ENCODE measurements at places on chromosomes 7 and 10.

- DNase-seq: no peak
Observed at GRCh38 chr10:111646021-111646420, 537.5 kb downstream of the GPAM start.

- no peak for DNase-seq
Observed at GRCh38 chr10:107437921-107438320, 273.4 kb upstream of the SORCS1 start.

- no peak for DNase-seq
Observed at GRCh38 chr7:40644454-40645188, 509.8 kb downstream of the SUGCT start.

DNA sequence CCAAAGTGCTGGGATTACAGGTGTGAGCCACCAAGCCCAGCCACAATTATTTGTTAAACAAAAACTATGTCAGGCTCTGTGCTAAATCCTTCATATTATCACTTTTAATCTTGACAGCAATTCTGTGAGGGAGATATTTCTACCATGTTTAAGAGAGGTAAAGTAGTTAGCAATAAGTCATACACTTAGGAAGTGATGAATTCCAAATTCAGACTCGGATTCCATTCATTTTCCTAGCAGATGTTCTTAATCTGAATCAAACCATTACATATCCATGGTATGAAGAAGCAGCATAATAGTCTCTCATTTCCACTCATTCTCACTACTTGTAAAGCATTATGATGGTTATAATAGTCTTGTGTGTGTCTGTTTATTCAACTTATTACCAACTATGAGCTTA lies 2.9 kb upstream of the CD36 start:
- no peak for DNase-seq

GRCh38 chr7:115306586-115306985 lies 384.7 kb downstream of the MDFIC start:
- DNase-seq: no peak

- no peak for DNase-seq
Observed at GRCh38 chr7:142908921-142909890, 23.7 kb upstream of the TRPV6 start.

DNA sequence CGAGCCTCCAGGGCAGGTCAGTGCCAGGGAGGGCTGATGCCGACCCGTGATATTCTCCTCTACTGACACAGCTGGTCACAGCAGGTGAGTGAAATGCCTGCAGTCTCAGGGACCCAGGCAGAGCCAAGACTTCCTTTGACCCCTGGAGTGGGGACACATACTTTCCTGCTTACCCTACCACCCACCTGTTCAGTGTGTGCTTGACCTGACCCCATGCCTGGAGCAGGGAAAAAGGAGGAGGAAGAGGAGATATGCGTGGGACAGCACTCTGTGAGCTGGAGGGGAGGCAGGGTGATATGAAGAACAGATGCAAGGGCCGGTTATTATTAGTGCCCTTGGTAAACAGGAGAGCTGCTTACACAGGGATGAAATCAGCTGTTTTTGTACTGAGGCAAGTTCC lies 40.8 kb upstream of the WIPF3 start:
- DNase-seq: no peak

- DNase-seq: no peak
Observed at GRCh38 chr10:36882781-36883180, 242.6 kb upstream of the ANKRD30A start.

DNA sequence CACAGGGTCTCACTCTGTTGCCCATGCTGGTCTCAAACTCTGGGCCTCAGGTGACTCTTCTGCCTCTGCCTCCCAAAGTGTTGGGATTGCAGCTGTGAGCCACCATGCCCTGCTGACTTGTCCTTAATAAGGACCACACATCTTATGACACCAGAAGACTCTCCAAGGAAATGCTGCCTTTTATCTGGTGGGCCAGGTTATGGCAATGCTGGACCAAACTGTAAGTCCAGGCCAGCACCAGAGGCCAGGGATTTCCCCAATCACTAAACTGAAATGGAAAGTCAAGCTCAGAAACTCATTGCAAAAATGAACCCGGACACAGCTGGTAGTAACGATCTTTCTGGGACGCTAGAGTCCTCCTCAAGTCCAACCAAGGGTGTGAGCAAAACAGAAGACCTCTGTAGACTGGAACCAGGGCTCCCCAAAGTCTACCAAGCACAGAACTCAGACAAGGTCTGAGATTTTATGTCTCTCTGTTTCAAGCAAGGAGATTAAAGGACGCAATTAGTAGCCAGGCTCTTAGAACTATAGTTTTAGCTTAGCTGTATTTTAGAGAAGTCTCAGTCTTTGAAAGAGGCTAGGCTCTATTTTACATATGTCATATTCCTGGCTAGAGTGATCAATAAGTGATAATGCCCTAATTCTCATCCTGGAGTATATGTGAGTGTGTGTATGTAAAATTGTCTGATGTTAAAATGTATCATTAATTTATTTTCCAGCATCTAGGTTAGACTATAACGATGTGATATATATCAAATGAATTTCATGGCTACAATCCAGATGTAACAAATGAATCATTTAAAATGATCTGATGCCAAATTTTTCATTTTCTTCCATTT lies 74.0 kb upstream of the ITGB1 start:
- DNase-seq: no peak

- DNase-seq: no peak
Observed at GRCh38 chr10:117002206-117002605, 2.8 kb downstream of the SHTN1 start.

DNA sequence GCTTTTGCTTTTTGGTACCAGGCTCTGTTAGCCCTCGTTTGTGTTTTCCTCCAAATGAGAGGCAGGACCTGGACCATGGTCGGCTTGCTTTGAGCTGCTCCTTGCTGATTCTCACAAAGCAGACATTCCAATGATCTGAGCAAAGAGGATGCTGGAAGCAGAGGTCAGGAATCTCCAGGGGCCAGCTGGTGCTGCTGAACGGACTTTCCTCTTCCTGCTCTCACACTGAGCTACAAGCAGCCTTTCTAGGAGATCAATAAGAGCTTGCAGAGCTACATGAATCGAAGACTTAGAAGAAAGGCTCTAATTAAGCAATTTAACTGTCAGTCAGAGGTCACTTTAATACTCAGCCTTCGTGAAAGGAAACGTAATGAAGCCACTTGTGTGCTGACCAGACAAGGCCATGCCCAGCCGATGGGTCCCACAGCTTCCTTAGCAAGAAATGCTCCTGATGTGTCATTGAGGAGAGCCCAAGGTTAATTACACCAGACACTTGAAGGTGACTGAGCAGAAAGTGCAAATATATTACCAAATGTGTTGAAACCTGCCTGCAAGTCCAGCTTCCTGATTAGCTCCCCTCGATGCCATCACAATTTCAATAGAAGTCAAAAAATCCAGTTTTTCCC lies 151.3 kb upstream of the RSU1 start:
- no peak for DNase-seq

DNA sequence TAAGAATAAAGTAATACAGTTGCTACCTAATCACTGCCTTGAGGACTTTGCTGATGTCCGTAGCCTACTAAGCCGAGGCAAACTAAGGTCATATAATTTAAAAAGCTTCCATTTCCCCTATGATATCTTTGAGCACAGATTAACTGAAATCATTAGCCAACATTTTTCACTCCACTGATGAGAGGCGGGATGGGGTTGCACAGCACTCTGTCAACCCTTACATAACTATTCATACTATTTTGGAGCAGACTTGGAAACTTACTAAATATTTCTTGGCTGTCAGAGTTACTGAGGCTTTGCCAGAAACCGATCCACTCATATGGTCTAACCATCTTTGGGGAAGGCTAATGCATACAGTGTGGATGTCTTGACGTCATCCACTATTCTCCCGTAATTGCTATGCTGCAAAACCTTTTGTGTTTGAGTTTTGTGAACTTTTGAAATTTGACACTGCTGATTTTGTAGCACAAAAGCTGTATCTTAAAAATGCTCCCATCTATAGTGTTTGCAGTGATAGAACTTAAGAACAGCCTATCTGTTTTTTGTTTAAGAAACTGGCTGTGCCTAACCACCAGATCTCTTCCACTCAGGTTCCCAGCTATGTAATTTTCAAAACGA lies 248.7 kb downstream of the TSPAN12 start:
- no peak for DNase-seq

GRCh38 chr10:104040862-104041789 lies 44.6 kb downstream of the COL17A1 start:
- no peak for DNase-seq

GRCh38 chr7:53602817-53603418 lies 567.5 kb downstream of the POM121L12 start:
- no peak for DNase-seq

DNA sequence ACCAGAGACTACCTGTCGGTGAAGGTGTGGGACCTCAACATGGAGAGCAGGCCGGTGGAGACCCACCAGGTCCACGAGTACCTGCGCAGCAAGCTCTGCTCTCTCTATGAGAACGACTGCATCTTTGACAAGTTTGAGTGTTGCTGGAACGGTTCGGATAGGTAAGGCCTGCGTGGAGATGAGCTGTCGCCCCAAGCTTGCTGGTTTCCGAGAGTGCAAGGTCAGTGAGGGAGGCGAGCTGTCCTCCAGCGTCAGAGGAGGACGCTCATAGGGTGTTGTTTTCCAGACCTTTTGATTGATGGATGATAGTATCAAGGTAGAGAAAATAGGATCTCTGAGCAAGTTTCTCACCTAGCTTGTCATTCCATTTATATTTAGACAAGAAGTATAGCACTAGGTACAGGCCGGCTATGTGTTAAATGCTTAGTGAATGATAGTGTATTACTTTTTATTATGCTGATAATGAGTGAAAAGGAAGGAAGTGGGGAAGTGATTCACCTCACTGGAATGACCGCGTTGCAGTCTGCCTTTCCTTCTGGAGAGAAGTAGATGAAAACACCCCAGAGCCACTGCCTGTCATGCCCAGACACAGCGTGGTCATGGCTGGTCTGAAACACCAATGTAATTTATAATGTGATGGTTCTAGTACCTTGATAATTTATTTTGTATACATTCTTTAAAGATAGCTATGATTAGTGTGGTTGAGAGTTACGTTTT lies 33.9 kb downstream of the BNIP3 start:
- no peak for DNase-seq

DNA sequence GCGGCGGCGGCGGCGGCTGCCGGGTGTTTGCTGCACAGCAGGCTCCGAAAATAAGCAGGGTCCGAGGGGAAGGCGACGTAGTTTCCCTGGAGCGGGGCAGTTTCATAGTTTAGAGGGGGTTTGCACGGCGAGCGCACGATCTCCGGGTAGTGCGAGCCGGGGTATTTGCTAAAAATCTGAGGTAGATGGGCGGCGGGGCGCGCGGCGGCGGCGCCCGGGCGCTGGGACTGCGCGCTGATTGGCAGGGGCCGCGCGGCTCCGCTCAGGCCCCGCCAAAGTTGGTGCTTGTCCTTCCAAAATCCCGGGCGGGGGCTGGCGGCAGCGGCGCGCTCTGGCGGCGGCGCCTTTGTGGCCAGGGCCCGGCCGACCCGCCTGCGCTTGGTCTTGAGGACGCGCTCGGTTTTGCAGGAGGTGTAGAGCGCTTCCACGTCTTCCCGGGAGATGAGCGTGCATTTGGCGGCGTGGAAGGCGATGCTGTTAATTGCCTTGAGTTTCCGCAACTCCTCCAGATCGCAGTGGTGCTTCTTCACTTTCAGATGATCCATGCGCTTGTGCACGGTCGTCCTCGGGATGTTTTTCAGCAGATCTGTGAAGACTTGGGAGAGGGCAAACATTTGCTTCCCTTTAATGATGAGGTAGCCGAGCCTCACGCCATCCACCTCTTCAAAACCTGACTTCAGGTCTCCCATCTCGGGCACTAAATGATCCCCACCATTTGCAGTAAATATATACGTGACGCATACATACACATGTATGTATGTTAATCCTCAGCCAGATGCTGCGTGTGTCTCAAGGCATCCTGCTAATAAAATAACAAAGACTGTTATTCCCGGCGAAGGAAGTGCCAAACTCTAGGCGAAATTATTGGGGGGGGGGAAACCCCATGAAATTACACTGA lies 8.1 kb downstream of the SKIDA1 start:
- peak; percentile 39 for DNase-seq

DNA sequence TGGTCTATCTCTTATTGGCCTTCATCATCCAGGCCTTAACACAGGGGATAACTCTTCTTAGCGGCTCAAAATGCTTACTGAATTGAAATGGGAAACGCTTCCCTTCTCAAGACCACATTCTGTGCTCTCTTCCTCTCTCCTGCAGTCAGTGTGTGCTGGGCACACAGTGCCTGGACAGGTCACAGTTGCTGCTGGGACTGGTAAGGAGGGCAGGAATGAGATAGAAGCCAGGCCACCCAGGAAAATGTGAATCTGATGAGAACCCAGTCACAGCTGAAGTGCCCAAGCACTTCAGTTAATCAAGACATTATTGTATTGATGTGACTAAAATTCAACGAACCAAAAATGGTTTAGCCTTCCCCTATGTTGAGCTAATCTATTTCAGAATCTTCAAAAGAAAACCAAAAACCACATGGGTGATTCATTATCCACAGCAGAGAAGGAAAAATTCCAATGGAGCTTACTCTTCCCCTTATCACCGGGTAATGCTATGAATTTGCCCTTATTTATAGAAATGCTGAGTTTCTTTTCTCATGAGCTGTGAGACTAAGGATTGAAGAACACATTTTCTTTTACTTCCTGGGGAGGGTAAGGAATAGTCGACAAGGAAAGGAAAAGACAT lies 41.2 kb upstream of the PLPP4 start:
- no peak for DNase-seq

DNA sequence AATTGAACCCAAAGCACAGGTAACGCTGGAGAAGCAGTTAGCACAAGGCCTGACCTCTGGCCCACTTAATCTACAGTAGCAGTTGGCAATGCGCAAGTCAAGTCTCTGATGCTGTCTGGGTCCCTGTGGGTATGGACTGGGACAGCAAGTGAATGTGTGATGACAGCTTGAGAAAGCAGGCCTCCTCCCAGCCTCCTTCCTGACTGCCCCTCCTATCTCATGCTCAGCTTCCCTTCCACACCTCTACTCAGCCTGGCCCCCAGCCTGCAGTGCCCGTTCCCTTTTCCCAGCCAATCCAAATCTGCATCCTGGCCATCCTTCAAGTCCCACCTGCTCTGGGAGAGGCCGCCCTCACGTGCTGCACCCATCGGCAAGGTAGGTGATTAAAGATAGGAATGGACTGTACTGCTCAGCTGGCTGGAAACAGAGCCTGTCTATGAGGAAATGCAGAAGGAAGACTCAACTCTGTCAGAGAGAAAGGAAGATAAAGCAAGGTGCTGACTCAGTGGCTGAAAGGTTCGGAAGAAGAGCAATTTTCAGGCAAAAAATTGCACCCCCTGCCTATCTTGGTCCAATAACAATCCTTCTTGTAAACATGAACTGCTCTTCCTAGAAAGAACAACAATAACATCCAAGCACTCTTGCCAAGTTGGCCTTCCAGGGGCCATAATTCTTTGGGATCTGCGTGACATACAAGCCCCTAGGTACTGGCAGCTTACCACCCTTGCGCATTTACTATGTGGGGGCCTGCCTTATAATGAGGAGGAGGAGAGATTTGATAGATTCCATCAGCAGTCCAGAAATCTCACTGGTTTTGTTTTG lies 16.6 kb upstream of the FGFR2 start:
- DNase-seq: no peak

DNA sequence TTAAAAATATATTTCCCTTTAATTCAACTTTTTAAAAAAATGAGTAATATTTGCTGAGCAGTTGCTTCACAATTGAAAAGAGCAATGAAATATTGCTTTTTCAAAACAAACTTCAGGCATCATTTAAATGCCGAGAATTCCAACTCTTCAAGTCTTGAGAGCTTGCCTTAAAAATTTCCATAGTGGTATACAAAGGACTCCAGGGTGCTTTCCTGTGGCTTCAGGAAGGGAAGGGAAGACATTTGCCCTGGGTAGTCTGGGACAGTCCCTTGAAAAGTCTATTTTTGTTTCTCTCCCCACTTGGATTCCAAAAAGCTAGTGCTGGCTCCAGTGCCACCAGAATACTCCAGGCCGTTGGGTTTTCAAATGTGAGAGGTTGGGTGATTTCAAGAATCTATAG lies 71.7 kb downstream of the HYCC1 start:
- DNase-seq: no peak

All from DMS79 treated with DMSO at 0.1 percent for 48 hours (cell line).